ENCODE measurements at places on chromosomes 12 and 14.

- DNase-seq = no peak
Observed at GRCh38 chr12:72493407-72493806, 221.2 kb downstream of the TRHDE start.

DNA sequence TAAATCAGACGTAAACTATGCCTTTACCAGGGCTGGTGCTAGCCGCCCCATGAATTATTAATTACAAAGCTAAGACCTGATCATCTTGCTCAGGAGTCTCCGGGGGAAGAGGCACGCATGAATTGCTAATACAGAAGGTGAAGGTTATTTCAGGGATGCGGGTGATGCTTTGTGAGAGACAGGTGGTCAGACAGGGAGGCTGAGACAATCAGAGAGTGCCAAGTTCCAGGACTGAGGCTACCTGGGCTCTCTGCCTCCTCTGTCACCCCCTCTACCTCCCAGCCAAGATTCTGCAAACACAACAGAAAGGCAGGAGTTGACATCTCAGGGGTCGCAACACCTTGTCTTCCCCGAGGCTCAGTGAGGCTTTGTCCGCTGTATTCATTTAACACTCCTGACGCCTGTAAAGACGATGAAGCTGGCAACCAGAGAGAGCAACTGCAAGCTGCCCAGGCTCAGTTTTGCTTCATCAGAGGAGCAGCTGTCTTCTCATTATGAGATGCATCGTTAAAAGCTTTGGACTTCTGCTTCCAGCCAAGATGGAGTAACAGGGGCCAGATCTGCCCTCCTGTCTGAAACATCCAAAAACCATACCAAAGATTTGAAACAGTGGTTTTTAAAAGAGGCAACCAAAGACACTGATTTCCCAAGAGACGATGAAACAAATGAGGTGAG is 46.6 kb downstream of the PRIMA1 start:
- peak; percentile 74 for DNase-seq

DNA sequence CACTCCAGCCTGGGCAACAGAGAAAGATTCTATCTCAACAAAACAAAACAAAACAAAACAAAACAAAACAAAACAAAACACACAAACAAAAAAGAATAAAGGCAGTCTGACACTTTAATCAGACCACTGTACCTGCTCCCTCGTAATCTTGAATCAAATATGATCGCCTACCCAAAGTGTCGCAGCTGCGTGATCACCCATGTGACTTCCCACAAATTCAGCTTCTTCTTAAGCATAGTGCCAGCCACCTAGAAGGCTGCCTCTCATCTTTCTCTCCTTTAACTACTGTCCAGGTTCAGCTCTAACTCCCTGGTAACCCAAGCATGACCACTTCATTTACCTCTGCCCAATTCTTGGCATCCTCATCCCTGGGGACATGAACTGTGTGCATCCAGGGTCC is 37.4 kb downstream of the FMNL3 start:
- DNase-seq = no peak

DNA sequence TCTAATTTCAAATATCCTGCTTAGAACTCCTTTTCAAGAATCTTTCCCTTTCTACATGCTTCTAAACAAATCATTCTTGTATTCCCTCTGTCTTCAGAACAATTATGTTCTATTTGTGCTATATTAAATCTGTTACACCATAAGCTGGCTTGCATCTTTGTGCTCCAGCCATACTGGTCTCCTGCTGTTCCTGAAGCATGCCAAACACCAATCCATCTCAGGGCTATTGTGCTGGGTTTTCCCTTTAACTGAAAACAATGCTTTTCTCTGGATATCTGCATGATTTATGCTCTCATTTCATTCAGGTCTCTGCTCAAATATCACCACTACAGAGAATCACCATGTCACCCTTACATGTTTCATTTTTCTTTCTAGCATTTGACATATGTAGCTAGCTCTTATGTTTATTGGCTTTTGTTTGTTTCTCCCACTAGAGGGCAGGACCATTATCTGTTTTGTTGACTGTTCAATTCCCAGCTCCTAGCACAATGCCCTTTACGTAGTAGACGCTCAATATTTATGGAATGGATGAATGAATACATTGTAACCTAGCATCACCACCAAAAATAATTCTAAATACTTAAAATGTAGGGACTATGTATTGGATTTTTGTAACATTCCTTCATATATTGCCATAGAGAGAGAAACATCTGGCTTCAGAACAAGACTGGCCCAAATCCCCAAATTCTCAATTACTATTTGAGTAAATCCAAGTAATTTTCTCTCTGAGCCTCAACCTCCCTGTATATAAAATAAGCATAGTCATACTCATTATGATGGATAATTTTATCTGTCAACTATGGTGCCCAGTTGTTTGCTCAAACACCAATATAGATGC is 302.0 kb upstream of the SYT1 start:
- no peak for DNase-seq

- no peak for DNase-seq
Observed at GRCh38 chr12:1126091-1126490, 135.1 kb downstream of the ERC1 start.

DNA sequence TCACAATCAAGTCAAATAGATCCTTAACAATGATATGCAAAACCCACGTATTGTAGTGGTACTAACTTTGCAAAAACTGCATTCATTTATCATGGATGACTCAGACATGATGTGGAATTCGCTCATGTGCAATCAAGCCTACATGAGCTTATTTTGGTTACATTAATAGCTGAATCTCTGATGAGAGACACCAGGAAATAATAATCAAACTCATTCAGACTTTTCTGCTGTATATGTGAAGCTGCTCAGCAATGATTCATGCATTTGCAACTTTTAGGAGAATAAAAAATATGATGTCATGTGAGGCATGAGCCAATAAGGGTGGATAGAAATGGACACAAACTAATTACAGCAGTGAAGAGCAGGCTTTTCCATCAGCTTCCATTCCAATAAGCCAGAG is 1075.8 kb upstream of the TMEM132C start:
- DNase-seq = peak; percentile 49

- peak; percentile 65 for DNase-seq
Observed at GRCh38 chr12:98725476-98726247, 80.6 kb downstream of the APAF1 start.

- no peak for DNase-seq
Observed at GRCh38 chr14:90781876-90782275, 34.4 kb downstream of the TTC7B start.

DNA sequence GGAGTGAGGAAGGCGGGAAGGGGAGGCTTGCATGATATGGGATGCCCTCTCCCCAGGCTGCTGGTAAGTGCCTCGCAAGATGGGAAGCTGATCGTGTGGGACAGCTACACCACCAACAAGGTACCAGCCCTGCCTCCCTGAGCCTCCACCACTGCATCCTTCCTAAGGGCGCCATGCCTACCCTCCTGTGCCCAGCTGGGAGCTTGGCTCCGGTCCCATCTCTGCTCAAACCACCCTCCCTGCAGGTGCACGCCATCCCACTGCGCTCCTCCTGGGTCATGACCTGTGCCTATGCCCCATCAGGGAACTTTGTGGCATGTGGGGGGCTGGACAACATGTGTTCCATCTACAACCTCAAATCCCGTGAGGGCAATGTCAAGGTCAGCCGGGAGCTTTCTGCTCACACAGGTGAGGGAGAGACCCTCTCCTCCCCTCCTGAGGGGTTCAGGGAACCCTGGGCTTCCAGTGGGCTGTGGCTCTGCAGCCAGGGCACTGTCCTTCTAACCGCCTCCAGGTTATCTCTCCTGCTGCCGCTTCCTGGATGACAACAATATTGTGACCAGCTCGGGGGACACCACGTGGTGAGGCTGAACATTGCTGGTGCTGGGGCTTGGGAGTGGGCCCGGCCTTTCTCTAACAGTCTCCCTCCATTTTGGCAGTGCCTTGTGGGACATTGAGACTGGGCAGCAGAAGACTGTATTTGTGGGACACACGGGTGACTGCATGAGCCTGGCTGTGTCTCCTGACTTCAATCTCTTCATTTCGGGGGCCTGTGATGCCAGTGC is 2.6 kb downstream of the GNB3 start:
- DNase-seq = no peak

DNA sequence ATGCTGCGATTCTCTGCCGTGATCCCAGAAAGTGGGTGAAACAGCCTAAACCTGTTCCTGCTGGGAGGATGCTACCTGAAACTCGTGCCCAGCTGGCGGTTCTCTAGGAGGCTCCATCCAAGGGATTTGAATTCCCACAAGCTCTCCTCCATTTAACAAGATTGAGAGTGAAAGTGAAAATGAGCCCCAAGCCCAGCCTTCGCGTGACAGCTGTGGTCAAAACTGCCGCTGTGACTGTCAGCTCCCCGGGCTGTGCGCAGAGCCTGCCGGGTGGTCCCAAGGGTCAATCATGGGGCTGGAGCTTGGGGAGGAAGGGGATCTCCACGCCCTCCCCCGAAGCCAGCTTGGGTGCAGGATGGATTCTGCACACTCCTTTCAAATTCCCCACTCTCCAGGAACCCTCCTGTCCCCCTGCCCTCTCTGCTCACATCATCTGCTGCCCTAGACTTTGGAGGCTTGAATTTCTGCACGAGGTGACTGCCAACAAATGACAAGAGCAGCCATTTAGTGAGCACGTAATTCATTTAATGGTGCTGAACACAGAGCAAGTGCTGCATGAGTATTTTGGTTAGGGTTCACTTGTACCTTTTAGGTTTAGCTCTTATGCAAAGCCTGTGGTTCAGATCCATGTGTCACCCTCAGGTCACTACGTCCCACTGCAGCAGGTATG is 5.3 kb downstream of the ASB2 start:
- no peak for DNase-seq

- no peak for DNase-seq
Observed at GRCh38 chr12:111222523-111222922, 146.4 kb downstream of the PHETA1 start.

DNA sequence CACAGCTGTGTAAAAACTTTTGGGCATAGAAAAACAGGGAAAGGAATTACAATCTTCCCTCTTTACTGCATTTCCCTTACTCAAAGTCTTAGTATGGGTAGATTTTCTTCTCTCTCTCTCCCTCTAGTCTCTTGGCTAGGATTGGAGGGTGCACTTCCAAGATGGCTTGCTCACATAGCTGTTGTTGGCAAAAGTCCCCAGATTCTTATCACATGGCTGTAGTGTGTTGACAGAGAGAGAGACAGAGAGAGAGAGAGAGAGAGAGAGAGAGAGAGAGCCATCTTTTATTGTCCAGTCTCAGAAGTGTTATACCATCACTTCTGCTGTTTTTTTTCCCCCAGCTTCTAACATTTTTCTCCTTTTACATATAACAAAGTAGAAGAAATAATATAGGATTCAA is 6.3 kb upstream of the OR4E2 start:
- no peak for DNase-seq

DNA sequence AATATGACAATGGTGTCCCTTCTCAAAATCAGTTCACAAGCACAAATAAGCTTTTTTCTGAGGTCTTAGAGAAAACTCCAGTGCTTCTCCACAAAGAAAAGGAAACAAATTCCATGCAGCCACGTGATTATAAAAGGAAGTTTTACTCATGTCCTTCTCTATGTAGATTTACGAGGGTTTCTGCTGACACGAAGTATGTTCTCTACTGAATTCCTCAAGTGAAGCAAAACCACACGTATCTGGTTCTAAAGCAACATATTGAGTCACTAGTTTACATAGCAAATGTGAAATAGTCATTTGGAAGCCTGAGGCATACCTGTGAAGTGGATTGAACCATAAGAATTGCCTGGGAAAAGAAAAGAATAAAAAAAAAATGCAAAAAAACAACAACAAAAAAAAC is 31.9 kb downstream of the BMP4 start:
- no peak for DNase-seq

- DNase-seq = peak; percentile 84
Observed at GRCh38 chr12:56987551-56988053, 18.7 kb downstream of the ZBTB39 start.

DNA sequence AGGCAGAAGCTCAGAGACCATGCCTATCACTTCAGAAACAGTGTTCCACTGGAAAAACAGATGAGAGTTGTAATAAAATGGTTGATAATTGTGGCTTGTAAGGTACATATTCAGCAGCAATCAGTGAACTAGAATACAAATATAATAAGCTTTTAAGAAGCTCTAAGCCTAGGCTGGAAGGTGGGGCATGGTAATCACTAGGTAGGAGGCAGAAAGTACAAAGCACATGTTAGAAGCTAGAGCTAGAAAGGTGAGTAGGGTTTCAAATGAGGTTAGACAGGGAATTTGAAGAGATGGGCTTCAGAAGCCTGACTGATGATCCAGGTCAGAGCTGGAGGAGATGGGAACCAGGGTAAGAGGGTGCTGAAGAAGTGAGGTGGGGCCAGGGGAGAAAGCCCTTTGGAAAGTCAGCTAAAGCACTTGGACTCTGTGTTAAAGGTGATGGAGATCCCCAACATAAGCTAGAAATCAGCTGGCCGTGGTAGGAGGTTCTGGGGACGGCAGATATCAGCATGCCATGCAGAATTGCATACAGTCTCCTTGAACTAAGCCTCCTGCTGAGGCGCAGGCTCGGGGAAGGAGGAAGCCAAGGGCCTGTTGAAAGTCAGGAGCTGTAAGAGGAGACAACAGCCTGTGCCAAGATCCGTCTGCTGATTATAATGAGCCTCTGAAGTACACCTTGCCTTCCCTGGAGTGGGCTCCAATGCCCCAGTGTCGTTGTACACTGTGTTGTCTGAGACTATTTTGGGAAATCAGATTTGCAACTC is 659.4 kb downstream of the BCL11B start:
- DNase-seq = no peak

DNA sequence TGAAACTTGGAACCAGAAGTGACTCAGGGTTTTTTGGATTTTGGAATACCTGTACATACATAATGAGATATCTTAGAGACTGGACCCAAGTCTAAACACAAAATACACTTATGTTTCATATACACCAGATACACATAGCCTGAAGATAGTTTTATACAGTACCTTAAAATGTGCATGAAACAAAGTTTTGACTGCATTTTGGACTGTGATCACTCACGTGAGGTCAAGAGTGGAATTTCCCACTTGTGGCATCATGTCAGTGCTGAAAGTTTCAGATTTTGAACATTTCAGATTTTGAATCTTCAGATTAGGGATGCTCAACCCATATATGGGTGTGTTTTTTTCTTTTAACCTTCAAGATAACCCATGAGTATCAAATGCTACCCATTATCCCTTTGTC is 6.6 kb downstream of the SBNO1 start:
- DNase-seq = no peak

GRCh38 chr12:104568935-104569334 is 112.2 kb downstream of the CHST11 start:
- no peak for DNase-seq

- no peak for DNase-seq
Observed at GRCh38 chr12:119772431-119772830, 104.5 kb downstream of the PRKAB1 start.

Measured in muscle of leg (tissue), 16 donors.